ENCODE measurements at places on chromosomes 13 and 19.

- no peak for DNase-seq
Measured at GRCh38 chr13:43229506-43229905, 206.1 kb downstream of the DNAJC15 start.

DNA sequence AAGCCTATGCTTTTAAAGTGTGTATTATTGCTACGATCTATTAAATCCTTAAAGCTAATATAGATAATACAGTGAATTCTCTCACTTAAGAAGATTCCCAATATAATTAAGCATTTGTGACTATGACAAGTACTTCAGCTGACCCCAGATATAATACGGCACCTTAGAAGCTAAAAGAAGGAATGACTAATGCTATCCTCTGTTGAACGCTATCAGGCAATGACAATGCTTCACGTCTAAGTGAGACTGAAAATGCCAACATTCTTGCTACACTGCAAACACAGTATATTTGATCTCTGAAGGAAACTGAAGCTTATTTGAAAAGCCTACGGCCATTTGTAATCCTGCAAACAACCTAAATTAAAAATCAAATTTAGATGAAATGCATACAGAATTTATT lies 19.7 kb downstream of the VWA8 start:
- DNase-seq, result no peak

DNA sequence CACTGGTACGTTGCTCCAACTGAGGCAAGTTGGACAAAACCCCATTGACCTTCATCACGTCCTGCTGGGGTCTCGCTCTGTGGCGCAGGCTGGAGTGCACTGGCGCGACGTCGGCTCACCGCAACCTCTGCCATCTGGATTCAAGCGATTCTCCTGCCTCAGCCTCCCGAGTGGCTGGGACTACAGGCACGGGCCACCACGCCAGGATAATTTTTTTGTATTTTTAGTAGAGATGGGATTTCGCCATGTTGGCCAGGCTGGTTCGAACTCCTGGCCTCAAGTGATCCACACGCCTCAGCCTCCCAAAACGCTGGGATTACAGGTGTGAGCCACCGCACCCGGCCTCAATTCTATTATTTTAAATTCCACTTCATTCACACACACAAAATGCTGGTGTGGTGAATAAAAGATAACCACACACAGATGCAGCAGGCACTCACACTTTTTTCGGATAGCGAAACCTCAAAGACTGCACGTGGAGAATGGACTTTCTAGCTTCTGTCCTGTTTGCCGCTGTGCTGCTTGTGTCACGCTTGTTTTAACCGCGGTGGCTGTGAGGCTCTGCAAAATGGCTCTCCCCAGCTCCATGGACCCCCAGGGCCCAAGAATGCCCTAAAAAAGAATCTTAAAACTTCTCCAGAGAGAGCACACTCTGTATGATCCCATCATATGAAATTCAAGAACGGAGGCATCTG lies 58.4 kb downstream of the COL4A1 start:
- no peak for DNase-seq

- no peak for DNase-seq
Measured at GRCh38 chr19:29329460-29330134, 116.6 kb upstream of the UQCRFS1 start.

DNA sequence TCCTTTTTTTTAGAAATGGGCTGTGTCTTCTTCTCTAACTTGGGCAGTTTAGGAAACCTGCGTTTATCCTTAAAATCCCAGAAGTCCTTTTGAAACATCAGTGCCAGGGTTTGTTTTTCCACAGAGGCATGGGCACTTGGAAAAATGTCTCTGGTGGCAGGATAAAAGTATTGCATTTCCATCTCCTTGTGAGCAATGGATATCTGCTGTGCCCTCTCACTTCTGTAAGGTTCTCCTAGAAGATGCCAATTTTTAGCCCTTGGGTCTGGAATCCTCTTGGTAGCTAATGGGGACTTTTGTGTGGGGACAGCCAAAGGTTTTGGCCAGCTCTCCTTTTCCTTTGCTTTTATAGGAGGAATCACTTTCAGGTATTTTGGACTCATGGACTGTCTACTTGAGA lies 21.0 kb downstream of the WDR87 start:
- DNase-seq, result no peak

DNA sequence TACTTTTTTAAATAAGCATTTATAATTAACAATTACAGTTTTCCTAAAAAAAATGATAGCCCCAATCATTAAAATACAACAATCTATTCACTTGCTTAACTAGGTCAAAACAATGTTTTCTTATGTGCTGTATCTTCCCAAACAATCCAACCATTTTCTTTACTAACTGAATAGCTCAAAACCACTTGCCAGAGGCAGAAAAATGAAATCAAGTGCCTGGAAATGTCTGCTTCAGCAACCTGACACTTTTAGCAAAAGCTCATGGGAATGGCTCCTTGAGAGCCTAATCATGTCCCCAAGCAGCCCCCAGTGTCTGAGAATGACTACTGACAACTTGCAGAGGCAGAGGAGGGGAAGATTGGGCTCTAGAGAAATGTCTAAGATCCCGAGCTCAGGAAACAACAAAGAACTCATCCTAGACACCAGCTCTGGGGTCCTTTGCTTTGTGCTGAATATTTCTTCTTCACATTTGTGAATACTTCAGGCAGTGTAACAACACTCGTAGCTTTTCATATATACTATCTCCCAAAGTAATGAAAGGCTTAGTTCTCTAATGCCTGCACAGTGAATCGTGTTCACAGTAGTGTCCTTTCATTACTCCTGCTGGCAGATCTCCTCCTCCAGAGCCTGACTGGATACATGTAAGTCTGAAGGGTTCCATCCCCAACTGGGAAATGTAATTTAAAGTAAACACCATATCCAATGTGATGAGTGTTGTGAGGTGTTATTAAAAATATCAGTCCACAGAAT lies 280.0 kb downstream of the LHFPL6 start:
- DNase-seq, result no peak

All from CD8-positive, alpha-beta T cell (primary cell).